ENCODE measurements at places on chromosomes 4 and X.

DNA sequence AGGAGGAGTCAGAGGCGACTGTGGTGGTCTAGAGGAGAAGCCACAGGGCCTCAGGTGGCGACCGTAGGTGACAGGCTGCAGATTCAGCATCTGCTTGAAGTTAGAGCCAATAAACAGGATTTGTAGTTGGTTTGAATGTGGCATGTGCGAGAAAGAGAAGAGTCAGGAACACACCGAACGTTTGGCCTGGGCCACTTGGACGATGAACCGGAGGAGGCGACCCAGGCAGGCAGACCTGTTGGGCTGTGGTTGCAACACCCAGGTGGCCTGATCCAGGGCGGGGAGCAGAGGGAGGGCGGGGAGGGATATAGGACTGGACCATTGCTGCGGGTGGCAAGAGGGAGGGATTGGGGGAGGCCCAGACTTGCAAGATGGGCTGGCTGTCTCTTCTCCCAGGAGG is 10.0 kb upstream of the PSAPL1 start:
- DNase-seq, result no peak

DNA sequence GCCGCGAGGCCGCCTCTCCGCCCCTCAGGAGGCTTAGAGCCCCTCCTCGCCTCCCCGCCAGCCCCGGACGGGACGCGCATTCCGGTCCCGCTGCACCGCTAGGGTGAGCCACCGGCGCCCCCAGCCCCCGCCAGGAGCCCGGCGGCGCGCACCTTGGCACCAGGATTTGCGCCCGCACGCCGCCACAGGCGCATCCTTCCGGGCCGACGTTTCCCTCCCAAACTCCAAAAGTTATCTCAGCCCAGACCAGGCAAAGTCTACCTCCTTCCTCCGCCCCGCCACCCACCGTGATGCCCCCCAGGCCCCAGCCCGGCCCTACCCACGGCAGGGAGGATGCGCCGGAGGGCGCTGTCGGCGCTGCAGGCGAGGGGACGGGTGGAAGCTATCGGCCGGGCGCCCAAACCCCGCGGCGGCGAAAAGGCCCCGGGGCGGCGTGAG is 538 bp downstream of the SCML2 start:
- DNase-seq, result peak; percentile 0

GRCh38 chr4:133148690-133149363 is at the start of gene PCDH10:
Gene PCDH10, plus strand, starts transcription at chr4:133149294. Its CDS starts 847 bp downstream, at chr4:133150141.
- no peak for DNase-seq

DNA sequence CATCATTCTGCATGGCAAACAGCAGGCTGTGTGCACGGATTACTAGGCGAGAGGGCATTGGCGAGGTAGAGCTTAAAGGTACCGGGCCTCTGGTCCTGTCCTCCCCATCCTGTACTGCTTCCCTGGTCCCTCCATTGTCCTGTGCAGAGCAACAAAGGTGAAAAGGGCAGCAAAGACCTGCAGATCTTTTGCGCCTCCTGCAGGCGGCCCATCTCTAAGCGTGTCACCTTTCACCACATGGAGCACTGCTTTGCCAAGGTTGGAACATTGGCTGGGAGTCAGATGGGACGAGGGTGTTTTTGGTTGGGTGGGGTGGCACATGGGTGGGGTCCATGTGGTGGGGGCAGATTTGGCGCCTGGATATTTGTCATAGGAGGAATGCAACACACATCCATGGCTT is 64.7 kb upstream of the UXT start:
- DNase-seq, result no peak

GRCh38 chr4:845233-845835 is 19.4 kb upstream of the CPLX1 start:
- DNase-seq, result no peak

GRCh38 chr4:182741914-182742313 is 175.3 kb downstream of the DCTD start:
- no peak for DNase-seq

- no peak for DNase-seq
These were observed 208.0 kb downstream of the PRDM5 start for GRCh38 chr4:120714417-120715010.

DNA sequence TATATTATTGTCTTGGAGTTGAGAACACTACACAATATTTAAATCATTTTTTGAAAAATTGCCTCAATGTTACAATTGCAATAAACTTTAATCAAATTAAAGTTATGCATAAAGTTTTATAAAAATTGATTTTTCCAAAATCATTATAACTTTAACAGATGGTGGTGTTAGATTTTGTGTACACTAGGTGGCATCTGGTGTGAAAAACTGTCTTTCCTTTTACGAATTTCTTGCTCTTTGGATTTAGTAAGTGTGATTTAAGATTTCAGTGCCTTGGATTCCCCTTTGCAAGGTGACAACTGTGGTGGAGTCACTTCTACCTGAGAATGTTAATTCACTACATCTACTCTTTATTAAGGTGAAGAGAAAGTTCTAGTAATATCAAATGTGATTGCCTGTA is 91.6 kb downstream of the AREG start:
- no peak for DNase-seq

- no peak for DNase-seq
These were observed 145.1 kb upstream of the ARHGEF9 start for GRCh38 chrX:63930140-63930539.

DNA sequence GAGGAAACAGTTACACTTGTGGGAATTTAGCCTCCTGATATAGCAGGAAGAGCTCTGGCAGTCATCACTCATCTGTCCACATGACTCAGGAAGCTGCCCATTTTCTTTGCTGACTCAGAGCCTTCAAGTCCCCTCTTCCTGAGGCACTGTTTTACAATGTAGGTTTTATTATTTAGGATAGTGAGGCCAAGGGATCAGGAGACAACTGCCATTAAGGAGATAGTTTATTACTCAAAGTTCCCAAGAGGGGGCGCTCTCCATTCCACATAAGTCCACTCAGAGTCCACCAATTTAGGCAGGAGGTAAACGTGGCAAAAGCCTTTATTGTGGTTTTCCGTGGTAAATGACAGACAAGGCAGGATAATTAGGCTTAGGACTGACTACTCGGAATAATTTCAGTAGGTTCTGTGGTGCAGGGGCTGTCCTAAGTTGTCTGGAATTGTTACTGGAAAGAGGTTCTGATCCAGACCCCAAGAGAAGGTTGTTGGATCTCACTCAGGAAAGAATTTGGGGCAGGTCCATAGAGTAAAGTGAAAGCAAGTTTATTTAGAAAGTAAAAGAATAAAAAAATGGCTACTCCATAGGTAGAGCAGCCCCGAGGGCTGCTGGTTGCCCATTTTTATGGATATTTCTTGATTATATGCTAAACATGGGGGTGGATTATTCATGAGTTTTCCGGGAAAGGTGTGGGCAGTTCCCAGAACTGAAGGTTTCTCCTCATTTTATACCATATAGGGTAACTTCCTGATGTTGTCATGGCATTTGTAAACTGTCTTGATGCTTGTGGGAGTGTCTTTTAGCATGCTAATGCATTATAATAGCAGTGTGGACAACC is 96.0 kb upstream of the RAB40AL start:
- DNase-seq, result no peak

GRCh38 chrX:46279214-46279924 is 265.9 kb downstream of the ZNF674 start:
- peak; percentile 6 for DNase-seq

- DNase-seq, result no peak
These were observed 64.5 kb downstream of the SMC1A start for GRCh38 chrX:53357799-53358530.

DNA sequence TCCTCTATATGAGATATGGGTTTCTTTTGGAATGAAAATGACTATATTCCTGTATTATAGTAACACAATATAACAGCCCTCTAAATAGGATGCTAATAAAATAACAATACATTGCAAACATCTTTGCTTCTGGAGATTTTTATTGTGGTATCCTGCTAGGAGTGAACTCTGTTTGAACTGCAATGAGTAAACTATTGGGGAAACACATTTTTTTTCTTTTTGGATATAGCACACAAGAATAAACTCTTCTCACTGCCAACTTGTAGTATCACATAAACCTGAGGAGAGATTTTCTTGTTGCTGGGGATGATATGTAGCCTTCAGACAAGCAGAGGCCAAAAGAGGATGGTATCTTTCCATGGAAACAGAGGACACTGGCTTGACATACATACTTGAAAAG is 238.2 kb downstream of the C4orf33 start:
- no peak for DNase-seq

DNA sequence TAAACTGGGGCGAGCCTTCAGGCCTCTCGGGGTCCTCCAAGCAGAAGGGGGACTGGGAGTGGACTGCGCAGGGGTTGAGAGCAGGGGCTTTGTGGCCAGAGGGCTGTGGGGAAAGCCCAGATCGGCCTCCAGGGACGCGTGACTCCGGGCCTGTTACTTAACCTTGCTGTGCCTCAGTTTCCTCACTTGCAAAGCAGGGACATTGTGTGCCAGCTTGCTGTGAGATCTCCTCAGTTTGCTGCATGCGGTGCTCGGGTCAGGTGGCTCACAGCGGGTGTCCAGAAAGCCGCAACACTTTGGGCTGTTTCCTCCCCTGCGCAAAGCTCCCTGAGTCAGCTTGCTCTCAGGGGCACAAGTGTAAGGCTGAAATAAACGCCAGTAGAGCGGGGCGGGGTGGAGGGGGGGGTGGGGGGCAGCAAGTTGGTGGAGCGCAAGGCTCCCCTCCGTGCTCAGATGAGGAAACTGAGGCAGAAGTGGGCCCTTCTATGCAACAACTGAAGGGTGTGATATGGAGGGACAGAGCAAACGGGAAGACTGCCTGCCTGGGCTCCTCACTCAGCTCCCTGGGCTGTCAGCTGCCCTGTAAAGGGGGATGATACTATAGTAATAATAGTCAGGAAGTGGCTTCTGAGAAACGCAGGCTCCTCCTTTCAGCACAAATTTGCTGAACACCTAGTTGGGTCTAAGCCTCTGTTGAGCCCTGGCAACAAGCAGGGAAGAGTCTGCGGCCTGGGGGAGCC is 101.0 kb downstream of the HMX1 start:
- DNase-seq, result no peak

GRCh38 chrX:10217198-10217597 is 60.4 kb downstream of the CLCN4 start:
- DNase-seq, result no peak

DNA sequence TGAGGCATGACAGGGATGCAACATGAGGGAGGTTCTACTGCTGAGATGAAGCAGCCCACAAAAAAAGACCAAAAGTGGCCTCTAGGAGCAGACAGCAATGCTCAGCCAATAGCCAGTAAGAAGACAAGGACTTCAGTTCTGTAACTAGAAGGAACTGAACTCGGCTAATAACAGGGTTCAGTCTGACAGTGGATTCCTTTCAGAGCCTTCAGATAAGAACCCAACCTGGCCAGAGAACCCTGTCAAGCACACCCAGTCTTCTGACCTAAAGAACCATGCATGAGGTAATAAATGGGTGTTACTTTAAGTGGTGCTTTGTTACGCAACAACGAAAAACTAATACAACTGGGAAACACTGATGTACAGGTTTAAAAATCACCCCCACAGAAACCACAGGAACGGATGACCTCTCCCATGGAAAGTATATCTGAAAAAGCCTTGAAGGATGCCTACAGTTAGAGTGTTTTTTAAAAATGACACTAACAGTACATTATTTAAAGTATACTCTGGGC is 94.6 kb downstream of the PAPSS1 start:
- no peak for DNase-seq

DNA sequence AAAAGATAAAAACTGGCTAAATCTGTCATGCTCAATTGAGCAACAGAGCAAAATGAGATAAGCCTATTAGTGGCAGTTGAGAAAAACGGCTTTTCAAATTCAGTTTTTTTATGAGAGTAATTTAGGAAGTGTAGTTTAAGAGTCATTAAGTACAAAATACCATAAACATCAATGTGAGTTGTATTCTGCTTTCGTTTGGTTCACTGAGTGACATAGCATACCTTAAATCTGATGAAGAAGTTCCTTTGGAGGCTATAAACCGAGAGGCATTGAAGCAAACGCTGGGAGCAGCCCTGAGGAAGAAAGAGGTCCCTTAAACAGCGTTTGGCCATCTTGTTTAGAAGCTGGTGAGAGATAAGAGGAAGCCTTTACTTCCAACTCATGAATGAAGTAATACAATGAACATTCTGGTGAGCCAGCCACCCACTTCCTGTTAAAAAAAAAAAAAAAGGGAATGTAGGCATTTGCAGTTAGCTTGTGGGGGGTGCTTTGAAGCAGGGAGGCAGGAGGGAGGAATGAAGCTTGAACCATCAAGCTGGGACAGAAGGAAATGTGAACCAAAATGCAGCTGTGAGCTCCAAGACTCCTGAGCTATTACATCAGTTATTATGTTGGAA is 132.3 kb downstream of the ZNF330 start:
- DNase-seq, result no peak

DNA sequence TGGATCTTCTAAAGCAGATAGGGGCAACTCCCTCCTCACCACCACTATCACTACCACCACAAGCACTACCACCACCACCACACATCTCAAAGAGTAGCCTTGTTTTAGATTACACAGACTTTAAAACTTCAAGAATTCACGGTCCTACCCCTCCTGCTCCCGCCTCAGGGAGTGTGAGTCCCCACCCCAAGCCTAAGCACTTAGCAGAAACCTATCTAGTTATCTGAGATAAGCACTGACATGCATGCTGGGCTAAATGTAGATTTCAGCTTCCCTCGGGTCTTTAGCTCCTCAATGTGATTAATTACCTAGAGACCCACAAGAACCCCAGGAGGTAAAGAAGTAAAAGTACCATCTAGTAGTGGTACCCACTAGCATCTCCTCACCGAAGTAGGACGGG is 775 bp downstream of the AMOT start:
- DNase-seq, result no peak

DNA sequence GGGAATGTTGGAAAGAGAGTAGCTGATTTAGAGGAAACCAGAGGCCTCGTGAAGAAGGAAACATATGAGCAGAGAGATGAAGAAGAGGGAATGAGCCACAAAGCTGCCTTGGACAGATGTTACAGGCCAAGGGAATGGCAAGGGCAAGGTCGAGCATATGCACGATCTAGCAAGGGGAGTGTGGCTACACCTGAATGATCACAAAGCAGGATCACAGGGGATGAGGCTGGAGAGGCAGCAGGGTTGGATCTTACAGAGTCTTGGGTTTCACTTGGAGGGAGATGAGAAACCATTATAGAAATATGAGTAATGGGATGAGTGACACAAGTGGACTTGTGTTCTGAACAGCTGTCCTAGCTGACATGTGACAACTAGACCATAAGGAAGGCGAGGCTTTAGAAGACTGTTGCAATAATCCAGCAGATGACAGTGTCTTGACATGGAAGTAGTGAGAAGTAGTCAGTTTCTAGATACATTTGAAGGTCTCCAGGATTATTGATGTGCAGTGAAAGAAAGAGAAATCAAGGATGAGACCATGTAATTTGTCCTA is 58.7 kb downstream of the RASGEF1B start:
- no peak for DNase-seq
